Motor neuron (in vitro differentiated cells): ENCODE measurements at places on chromosomes 5 and 9. TPM values are rescaled to one million over a fixed set of nuclear protein-coding genes. Genes with fewer than 3 reads are reported as not detected.

GRCh38 chr5:153350175-153350883 lies 140.1 kb upstream of the GRIA1 start:
- no peak for ATAC-seq

PCDHB3 gene
- total RNA-seq = 2.1 and 2.8 TPM in 2 replicates

GRCh38 chr5:74624501-74624900 lies 16.0 kb downstream of the ENC1 start:
- no peak for ATAC-seq

CCDC192 gene
- total RNA-seq = not detected in 2 replicates

TMEM252 gene
- total RNA-seq = 0.62 TPM in 1 of 2 replicates, not detected in the other

GRCh38 chr5:35939639-35940038 lies 1.2 kb upstream of the CAPSL start:
- no peak for ATAC-seq

GRCh38 chr5:149453618-149454415 lies 74.7 kb upstream of the IL17B start:
- no peak for ATAC-seq

DNA sequence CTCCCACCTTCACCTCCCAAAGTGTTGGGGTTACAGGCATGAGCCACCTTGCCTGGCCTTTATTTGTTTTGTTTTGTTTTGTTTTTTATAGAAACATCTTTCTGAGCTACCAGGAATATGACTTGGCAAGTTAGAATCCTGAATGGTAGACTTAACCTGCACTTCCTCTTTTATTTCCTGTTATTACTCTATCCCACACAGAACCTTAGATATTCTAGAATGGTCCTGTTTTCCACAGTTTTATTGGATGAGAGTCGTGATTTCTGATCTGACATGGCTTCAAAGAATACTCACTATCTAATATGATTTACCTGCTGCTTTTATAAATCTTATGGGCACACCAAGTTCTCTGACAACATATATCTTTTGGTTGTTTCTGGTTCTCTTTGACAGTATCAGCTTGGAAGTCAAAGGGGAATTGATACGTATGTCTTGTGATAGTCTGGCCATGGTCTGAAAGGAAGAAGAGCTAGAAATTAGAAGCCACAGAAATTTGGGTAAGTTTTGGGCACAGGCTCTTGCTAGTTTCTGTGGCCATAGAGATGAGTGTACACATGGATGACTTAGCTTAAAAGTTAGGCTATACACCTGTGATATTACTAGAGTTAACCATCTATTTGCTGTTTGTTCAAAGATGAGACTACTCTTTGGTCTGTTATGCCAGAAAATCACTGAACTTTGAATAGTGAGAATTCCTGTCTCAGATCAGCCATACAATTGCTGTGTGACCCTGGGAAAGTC lies 4.7 kb upstream of the PANK3 start:
- no peak for ATAC-seq

GRCh38 chr5:133489632-133490031 lies 122.7 kb downstream of the FSTL4 start:
- no peak for ATAC-seq

ZDHHC11B gene
- total RNA-seq = 8.6 and 11.2 TPM in 2 replicates

DNA sequence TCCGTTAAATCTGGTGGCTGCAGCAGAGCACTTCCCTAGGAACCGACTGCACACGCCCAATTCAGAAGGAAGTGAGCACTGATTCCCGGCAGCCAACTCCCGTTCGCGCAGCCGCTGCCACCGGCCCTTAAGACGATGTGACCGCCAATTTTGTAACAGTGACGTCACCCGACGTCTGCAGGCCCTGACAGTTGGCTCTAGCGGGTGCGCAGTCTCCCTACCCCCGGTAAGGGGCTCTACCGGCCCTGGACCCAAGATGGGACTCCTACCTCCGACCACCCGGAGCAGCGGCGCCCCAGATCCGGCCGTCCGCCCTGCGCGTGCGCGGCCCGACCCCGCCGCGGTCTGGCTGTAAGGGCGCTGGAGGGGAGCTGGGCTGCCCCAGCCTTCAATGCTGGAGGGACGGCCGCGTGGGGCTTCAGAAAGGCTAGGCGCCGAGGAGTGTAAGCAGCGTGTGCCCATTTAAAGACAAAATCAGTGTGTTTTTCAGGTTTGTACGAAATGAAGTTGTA lies 19.1 kb downstream of the DNAJA1 start:
- ATAC-seq = peak; percentile 64

MSX2 gene
- 0.11 and 0.25 TPM in 2 replicates for total RNA-seq

EFNA5 gene
- total RNA-seq = 7.7 and 8.5 TPM in 2 replicates

SPATA31C1 gene
- total RNA-seq = 0.57 and 0.78 TPM in 2 replicates

GRCh38 chr5:58450018-58450417 lies 9.9 kb downstream of the PLK2 start:
- ATAC-seq = no peak

SHOC1 gene
- 0.43 and 0.82 TPM in 2 replicates for total RNA-seq

GRCh38 chr5:60597572-60598320 lies 102.2 kb downstream of the DEPDC1B start:
- ATAC-seq = no peak

DNA sequence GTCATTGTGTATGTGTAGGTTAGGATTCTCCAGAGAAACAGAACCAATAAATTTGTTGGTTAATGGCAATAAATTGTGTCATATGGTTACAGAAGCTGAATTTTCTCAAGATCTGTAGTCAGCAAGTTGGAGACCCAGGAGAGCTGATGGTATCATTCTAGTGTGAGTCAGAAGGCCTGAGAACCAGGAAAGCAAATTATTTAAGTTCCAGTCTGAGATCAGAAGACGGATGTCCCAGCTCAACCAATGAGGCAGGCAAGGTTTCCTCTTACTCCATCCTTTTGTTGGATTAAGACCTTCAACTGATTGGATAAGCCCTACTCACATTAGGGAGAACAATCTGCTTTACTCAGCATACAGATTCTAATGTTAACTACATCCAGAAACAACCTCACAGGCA lies 656.3 kb downstream of the ANXA1 start:
- no peak for ATAC-seq

DNA sequence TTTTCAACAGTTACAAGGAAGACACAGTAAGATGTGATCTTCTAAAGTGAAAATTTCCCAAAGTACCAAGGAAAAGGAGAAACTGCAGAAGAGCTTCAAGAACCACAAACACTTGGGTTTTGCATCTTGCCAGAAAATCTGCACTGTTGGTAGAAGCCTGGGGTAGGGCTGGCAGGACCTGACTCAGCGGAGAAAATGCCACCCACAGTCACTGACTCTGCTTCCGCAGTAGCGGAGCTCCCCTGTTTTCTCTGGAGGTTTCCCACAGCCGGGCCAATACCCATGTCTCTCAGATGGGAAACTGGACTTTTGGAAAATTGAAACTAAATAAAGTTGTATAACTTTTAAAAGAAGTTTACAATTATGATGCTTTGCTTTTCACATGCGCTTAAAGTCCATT lies 104.2 kb downstream of the MEF2C start:
- no peak for ATAC-seq

NIM1K gene
- total RNA-seq = 1.4 and 1.5 TPM in 2 replicates

- no peak for ATAC-seq
Observed at GRCh38 chr5:144788046-144788445, 617.4 kb downstream of the KCTD16 start.

- no peak for ATAC-seq
Observed at GRCh38 chr5:132179405-132179804, 48.2 kb downstream of the P4HA2 start.

- no peak for ATAC-seq
Observed at GRCh38 chr5:119312403-119312802, 43.4 kb upstream of the TNFAIP8 start.

DNA sequence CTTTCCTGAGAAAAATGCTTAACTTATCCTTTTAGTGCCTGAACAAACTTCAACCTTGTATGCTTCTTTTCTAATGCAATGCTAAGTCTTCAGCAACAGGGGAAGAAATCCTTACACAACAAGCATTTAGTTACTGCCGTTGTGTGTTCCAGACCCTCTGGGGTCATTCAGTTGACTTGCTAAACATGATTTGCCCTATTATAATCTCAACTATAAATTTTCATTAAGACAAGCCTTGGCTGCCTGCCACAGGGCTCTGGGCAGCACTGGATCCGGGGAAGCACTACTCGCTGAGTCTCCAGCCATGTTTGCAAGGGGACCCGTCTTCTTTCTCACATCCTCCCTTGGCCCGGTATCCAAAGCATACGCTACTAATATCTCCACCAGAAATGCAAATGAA lies 58.1 kb downstream of the PTCH1 start:
- ATAC-seq = peak; percentile 47

ZNF354C gene
- 10.7 and 12.6 TPM in 2 replicates for total RNA-seq

GRCh38 chr9:106576232-106576760 lies 286.7 kb upstream of the ZNF462 start:
- no peak for ATAC-seq

MARCHF11 gene
- not detected in 2 replicates for total RNA-seq

ADAMTS2 gene
- total RNA-seq = 0.14 and 0.31 TPM in 2 replicates

DNA sequence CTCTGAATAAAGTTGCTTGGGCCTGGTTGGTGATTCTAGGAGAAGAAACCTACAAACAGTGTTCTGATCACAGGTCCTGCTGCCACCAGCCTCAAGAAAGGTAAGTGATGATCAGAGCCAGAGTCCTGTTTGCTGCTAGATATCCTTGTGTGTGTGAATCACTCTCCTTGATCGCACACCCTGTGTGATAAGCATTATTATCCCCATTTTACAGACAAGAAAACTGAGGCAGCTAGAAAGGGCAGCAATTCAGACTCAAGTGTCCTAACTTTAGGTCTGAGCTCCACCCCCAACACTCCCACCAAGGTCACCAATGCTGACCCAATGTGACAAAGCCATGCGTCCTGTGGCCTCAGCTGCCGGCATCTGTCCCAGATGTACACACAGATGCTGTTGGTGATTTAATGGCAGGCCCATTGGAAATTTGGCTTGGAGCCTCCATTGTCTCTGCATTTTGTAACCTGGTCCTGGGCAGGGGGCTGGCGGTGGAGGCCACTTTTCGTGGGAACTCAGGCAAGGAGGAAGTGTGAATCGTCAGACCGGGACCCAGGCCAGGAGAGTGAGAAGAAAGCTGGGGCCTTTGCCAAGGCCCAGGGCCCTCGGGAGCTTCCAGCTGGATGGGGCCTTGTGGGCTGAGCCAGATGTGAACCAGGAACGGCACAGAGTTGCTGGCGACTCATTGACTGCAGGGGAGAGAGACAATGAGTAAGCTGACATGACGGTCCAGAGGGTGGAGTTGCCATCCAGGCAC lies 29.8 kb upstream of the GGTA1 start:
- peak; percentile 10 for ATAC-seq

DNA sequence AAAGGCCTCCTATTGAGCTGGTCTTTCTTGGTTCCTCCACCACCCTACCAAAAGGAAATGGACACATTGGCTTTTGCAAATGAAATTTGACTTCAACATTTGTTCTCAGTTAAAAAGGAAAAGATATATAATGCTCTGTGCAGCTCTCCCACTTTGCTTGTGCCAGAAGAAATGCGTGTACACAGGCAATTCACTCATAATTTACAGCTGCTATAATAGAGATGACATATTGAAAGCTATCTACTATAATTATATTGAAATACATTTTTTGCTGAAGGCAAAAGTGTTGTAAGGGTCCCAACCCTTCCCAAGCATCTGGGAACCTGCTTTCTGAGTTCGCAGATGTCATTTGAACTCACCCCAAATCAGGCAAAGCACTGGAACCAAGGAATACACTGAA lies 173.2 kb downstream of the PBX3 start:
- ATAC-seq = no peak

GRCh38 chr5:57338068-57338867 lies 144.3 kb downstream of the ACTBL2 start:
- peak; percentile 69 for ATAC-seq
